A549 (cell line): ENCODE measurements at places on chromosomes 11 and 22. TPM values are rescaled to one million over a fixed set of nuclear protein-coding genes. Genes with fewer than 3 reads are reported as not detected.

DNA sequence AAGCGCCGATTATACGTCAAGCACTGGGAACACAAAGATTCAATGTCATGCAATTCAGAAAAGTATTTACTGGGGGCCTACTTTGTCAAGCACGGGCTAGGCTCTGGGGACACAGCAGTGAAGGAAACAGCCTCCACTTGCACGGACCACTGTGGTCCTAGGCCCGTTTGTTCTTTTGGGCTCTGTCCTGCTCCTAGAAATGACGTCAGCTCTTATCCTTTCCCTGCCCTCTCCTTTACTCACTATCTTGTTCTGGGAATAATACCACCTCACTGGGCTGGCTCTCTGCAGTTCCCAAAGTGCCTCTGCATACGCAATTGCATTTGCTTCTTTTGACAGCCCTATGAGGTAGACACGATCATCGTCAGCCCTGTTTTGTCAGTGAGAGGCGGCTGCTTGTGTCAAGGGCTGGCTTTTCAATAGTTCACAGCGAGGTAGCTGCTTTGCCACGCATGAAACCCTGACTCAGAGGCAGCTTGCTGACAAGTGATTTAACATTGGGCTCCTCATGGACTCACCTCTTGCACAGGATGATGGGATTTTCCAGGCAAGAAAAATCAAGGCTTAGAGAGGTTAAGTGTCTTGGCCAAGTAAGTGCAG lies 22.9 kb upstream of the IGSF22 start:
- DNase-seq: no peak

DNA sequence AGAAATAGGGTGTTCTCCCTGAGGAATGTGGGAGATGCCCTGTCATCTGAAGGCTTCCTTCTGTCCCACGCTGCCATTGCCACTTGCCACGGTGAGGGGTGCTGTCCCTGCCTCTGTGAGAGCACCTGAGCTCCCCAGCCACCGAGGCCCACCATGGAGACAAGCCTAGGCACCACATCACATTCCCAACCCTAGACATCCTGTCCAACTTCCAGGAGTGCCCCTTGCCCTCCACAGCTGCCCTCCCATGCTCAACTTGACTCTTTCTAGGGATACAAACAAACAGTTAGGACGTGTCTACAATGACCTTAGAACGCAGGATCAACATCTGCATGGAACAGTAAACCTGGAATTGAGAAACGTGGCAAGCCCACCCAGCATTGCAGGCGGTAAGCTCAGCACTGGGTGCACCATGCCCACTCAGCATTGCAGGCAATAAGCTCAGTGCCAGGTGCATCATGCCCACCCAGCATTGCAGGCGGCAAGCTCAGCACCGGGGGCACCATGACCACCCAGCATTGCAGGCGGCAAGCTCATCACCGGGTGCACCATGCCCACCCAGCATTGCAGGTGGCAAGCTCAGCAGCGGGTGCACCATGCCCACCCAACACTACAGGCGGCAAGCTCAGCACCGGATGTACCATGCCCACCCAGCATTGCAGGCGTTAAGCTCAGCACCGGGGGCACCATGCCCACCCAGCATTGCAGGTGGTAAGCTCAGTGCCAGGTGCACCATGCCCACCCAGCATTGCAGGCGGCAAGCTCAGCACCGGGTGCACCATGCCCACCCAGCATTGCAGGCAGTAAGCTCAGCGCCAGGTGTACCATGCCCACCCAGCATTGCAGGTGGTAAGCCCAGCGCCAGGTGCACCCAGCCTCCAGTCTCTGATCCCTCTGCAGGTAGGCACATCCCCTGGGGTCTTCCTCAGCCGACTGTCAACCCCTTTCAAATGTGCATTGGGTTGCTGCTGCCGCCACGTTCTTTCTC lies 1463.9 kb downstream of the TBC1D22A start:
- DNase-seq: no peak

DNA sequence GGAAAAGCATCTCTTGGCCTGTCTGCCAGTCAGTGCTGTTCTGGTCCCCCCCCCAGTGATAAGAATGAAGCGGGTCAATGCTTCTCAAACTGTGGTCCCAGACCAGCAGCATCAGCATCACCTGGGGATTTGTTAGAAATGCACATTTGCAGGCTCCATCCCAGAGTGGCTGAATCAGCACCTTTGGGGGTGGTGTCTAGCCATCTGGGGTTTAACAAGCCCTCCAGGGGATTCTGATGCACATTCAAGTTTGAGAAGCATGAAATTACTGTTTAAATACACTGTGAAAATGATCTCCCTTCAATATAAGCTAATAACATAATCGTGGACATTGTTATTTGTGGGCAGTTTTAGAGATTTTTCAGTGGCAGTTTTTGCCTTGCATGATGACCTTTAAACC lies 133.5 kb downstream of the MYO18B start:
- DNase-seq: no peak

- no peak for DNase-seq
Observed at GRCh38 chr11:102812188-102812587, 14.2 kb upstream of the MMP1 start.

DNA sequence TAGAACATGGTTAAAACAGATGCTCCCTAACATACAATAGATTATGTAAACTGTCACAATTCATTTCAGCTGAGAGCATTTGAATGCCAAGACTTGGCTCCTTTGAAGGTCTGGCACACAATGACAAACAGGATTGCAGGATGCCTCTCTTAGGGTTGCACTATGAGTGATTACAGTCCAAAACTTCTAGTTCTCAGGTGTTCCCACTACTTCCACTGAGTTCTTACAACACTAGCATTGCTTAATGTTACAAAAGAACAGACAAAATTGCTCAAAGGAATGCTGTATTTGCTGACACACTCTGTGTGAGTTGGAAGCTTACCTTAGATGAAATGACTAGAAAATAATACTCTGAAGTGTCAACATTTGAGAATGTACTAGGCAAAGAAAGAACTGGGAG lies 2413.8 kb upstream of the RAG2 start:
- no peak for DNase-seq

DNA sequence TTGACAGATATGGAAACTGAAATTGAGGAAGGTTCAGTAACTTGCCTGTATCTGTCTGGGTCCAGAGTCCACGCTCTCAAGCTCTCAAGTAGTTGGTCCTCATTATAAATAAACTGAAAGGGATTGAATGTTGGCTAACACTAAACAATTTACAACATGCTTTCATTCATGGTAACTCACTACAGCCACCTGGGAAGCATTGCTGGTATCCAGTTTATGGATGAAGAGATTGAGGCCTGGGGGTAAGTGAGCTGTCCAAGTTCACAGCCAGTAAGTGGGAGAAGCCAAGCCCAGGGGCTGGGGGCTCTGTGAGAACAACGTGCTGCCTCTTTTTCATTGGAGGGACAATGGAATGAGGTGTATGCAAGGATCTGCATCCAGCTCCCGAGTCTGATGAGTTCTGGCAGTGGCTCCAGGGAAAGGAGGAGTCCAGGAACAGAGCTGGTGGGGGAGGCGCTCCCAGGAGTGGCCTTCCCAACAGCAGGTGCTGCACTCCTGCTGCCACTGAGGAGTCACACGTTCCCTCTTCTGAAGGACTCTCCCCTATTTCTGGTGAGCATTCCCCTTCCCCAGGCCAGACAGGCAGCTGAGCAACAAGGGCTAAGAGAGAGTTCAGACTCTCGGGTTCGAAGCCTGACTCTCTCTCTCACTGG lies 175.8 kb downstream of the CSNK2A3 start:
- no peak for DNase-seq

DNA sequence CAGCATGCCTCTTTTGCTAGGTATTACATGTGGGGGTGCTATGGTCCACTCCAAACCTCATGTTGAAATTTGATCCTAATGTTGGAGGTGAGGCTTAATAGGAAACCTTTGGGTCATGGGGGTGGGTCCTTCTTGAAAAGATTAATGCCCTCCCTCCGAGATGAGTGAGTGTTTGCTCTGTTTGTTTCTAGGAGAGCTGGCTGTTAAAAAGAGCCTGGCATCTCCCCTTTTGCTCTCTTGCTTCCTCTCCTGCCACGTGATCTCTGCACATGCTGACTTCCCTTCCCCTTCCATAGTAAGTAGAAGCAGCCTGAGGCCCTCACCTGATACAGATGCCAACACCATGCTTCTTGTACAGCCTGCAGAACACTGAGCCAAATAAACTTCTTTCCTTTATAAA lies 104.5 kb downstream of the FAT3 start:
- no peak for DNase-seq

GRCh38 chr11:64078284-64078683 lies 42.6 kb downstream of the FLRT1 start:
- DNase-seq: no peak

DNA sequence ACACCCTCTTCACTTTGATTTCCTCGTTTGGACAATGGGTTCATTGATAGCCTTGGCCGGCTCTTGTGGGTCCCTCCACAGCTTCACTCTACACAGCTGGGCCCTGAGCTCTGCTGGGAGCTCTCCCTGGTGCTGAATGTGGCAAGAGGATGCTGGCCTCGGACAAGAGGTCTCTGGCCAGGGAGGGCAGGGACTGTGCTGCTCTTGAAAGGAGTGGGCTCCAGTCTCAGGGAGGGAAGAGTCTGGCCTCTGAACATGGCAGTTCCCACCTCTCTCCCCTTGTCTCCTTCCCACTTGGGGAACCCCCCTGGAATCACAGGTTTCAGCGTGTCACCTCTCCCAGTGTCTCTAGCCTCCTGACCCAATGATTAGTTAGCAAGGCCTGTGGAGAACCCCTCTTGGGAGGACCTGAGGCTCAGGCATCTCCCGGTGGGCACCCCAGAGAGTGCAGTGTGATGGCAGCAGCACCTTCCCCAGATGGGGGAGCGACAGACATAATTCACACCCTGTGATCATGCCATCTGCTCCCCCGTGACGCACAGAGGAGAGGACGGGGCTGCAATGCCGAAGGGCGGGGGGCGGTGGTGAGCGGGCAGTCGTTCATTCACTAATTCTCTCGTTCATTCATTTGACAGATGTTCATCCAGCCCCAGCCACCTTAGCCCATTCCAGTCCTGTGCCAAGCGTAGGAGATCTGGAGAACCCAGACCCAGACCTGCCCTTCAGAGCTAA lies 2.8 kb upstream of the CABP7 start:
- no peak for DNase-seq

DNA sequence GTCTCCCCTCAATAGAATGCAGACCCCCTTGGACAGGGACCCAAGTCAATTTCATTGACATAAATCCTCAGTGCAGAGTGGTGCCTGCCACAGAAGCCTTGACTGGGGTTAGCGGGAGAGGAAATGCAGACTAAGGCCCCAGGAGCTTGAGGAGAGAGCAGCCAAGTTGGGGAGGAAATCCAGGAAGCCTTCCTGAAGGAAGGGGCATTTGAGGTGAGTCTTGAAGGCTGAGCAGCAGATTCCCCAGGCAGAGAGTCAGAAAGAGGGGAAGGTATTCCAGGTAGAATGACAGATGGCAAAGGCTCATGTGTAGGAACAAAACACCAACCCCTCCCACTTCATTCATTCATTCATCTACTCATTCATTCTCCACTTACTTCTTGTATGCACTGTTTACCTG lies 10.3 kb downstream of the MYEOV start:
- DNase-seq: no peak

- no peak for DNase-seq
Observed at GRCh38 chr11:116603728-116604323, 169.0 kb downstream of the BUD13 start.

The MS4A4E gene
- not detected in 3 replicates for polyA plus RNA-seq

The SUSD2 gene
- polyA plus RNA-seq: 51.4 to 60.9 TPM (median 51.9 TPM) in 3 replicates

The LINC01488 gene
- polyA plus RNA-seq: 0.05 to 0.11 TPM (median 0.09 TPM) in 3 replicates

The FGF4 gene
- polyA plus RNA-seq: not detected in 3 replicates

The MOB2 gene
- polyA plus RNA-seq: 31.9 to 38.2 TPM (median 35.2 TPM) in 3 replicates
